Upper lobe of left lung (tissue), 6 donors: ENCODE measurements at places on chromosomes 1 and 21. TPM values are rescaled to one million over a fixed set of nuclear protein-coding genes. Genes with fewer than 3 reads are reported as not detected.
A peak's percentile ranks its signal among the peaks of the same experiment; 100 is the strongest.

Gene TP53BP2
- total RNA-seq = 74.9 TPM

Gene LGR6
- 1.2 TPM for total RNA-seq

Gene KCNE2
- not detected for total RNA-seq

Gene GUCA2B
- not detected for total RNA-seq

Gene TMPRSS2
- total RNA-seq = 131 TPM

- H3K4me3 ChIP-seq = no peak overlapping the region
- H3K4me1 ChIP-seq = peaks cover 5% of the 10 kb centered on the region
- H3K27ac ChIP-seq = no peak overlapping the region
- H3K27me3 ChIP-seq = no peaks in the 10 kb centered on the region
These were observed 141.6 kb upstream of the SLC45A1 start for GRCh38 chr1:8176279-8176678.

GRCh38 chr1:99751877-99752504 lies 14.4 kb downstream of the FRRS1 start:
- no peak overlapping the region for H3K4me3 ChIP-seq
- H3K27me3 ChIP-seq = no peaks in the 10 kb centered on the region
- H3K36me3 ChIP-seq = peaks cover 2% of the 10 kb centered on the region
- no peak for DNase-seq

DNA sequence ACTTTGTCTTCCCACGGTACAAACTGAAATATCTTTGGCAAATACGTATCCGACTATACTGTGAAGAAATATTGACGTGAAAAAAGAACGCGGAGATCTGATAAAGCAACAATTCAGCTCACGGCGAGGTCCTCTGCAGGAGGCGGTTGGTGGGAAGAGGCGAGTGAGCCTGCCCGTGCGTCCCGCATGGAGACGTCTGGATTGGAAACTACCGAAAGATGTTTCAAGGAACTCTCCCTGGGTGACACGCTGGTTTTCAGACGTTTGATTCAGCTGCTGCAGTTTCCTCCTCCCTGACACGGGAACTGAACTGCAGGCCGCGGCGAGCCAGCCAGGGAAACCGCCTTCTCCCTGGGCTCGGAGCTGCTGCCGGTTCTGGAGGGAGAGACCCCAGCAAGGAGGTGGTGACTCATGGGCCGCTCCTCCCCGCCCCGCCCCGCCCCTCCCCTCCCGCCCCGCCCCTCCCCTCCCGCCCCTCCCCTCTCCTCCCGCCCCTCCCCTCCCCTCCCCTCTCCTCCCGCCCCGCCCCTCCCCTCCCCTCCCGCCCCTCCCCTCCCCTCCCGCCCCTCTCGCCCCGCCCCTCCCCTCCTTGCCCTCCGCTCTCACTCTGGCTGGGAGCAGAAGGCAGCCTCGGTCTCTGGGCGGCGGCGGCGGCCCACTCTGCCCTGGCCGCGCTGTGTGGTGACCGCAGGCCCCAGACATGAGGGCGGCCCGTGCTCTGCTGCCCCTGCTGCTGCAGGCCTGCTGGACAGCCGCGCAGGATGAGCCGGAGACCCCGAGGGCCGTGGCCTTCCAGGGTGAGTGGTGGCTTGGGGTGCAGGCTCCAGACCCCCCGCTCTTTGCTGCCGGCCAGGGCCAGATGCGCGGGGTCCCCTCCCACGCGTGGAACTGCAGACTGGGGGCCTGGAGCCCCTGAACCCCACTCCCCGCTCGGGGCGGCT lies at the start of gene COL6A1:
Gene COL6A1 (plus strand): TSS at position 620 of the 941 bp plus-strand sequence. CDS start 81 bp downstream, at position 701.
- peak within 1 kb of the TSS; percentile 83 for H3K4me3 ChIP-seq
- H3K27me3 ChIP-seq = no peaks in the 10 kb centered on the region
- peak; percentile 68 for DNase-seq
- peaks cover 17% of the 10 kb centered on the region for H3K4me1 ChIP-seq

- no peaks in the 10 kb centered on the region for H3K27me3 ChIP-seq
- no peak for DNase-seq
- no peaks in the 10 kb centered on the region for H3K36me3 ChIP-seq
- H3K4me1 ChIP-seq = peaks cover 57% of the 10 kb centered on the region
- H3K4me3 ChIP-seq = peak overlapping the region; percentile 73
These were observed 1.8 kb downstream of the FHL3 start for GRCh38 chr1:38003261-38004250.

DNA sequence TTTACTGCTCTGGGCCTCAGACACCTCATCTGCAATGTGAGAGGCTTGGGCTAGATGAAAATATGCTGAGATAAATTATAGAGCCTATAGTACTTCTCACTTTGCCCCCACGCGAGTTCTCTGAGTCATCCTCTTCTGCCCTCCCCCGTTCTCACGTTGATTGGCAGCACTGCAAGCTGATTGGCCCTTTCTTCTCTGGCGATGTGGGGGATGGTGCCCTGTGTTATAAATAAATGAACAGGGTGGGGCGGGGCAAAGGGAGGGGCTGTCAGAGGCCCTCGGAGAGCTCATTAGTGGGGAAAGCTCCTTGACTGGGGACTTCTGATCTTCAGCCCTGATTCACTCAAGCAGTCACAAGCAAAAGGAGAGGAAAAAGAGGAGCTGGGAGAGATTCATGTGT lies 64.3 kb upstream of the ZC3H12A start:
- H3K4me1 ChIP-seq = no peaks in the 10 kb centered on the region
- H3K27me3 ChIP-seq = no peaks in the 10 kb centered on the region

DNA sequence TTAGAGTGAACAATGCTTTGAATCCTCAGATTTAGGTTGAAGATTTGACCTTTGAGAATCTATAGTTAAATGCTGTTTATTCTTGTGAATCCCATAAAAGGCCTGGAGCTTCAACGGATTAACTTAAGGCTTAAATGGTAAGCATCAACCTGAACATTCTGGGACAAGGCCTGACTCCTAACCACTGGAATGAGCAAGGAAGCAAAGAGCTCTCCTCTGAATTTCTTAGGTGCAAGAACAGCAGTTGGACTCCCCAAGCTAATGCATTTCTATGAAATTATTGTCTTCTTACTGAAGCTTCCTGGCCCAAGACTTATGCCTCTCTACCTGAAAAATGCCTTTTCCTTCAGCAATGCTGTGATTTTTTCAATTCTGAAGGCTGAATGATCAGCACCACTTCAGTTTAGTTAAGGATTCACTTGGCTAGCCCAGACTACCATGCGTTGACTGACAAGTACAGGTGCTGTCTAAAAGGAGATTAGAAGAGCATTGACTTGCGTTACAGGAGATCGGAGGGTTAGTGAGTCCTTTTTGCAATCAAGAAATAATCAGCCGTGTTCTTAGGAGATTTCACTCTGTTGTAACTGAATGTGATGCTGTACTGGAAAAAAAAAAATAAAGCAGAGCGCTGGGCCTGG lies 178.5 kb downstream of the ZC3H11B start:
- H3K27ac ChIP-seq = no peak overlapping the region
- H3K27me3 ChIP-seq = no peaks in the 10 kb centered on the region
- no peaks in the 10 kb centered on the region for H3K36me3 ChIP-seq
- DNase-seq = no peak

DNA sequence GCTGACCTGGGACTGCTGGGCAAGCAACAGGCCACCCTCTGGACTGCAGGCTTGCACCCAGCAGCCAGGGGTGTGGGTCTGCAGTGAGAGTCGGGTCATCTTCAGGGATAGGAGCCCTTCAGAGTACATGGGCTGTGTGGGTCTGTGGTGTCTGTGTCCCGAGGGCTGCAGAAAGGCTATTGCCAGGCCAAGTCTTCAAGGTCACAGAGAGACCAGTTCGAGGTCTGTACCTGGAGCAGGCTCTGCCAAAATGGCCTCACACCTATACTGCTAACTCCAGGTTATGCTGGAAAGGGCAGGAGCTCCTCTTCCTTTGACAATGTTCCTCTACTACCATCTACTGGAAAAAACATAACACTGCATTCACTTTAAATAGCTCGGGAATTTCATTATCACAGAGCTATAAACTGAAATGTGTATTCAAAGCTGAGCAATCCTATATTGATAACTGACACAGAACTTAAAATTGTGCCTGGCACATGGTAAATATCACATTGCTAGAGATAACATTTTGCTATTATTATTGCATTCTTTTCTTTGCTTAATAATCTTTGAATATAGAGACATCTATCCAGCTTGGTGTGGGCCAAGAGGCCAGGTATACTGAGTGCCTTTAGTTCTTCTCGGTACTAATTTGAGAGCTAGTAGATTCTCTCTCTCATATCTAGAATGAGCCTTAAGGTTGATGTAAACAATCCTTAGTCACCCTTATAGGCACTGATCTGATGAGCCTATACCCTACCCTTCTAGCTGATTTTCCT lies 6.9 kb upstream of the DNAH14 start:
- H3K4me3 ChIP-seq = no peak overlapping the region
- H3K36me3 ChIP-seq = no peaks in the 10 kb centered on the region
- no peaks in the 10 kb centered on the region for H3K27me3 ChIP-seq
- no peak for DNase-seq
- no peak overlapping the region for H3K27ac ChIP-seq
- no peaks in the 10 kb centered on the region for H3K4me1 ChIP-seq

DNA sequence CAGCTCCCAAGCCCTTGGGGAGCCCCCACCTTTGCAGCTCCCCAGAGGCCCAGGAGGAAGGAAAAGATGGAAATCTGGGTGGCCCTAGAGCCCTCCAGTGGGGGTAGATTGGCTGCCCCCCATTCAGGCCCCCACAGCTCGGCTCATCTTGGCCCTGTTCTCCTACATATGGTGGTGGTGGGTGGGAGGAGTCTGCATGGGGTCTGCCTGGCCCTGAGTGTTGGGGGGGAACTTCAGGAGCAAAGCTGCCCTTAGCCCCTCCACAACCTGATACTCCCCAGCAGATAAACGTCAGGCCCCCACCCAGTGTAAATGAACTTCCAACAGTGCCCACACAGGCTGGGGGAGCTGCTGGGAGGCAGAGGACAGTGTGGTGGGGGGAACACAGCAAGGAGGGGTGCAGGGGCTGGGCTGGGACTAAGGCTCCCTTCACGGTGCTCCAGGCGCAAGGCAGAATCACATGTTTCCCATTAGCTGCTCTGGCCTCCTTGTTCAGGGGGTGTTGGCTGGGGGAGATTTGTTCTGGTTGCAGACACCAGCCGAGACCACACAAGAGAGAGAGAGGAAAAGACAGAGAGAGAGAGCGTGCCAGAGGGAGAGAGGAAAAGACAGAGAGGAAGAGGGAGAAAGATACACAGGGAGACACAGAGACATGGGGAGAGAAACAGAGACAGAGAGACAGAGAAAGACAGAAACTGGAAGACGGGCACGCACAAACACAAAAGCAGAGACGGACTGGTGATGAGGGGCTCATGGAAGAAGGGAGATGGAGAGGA lies 42.6 kb downstream of the AHDC1 start:
- H3K27me3 ChIP-seq = no peaks in the 10 kb centered on the region
- H3K27ac ChIP-seq = peak overlapping the region; percentile 75
- H3K36me3 ChIP-seq = no peaks in the 10 kb centered on the region
- DNase-seq = no peak
- no peak overlapping the region for H3K4me3 ChIP-seq

DNA sequence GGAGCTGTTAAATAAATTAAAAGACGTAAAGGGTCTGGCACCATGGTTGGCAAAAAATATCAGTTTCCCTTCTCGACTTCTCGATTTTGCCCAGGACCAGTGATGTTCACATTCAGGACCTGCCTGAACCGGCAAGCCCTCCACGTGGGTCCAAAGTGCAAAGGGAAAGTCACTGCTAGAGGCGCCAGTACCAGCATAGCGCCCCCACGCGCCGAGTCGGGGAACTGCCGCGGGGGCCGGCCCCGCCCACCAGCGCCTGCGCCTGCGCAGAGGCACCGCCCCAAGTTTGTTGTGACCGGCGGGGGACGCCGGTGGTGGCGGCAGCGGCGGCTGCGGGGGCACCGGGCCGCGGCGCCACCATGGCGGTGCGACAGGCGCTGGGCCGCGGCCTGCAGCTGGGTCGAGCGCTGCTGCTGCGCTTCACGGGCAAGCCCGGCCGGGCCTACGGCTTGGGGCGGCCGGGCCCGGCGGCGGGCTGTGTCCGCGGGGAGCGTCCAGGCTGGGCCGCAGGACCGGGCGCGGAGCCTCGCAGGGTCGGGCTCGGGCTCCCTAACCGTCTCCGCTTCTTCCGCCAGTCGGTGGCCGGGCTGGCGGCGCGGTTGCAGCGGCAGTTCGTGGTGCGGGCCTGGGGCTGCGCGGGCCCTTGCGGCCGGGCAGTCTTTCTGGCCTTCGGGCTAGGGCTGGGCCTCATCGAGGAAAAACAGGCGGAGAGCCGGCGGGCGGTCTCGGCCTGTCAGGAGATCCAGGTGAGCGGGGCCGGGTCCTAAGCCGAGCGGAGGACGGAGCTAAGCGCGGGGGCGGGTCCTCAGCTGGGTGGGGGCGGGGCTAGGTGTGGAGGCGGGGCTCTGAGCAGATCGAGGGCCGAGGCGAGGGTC lies at the start of gene PINK1:
Gene PINK1 (plus strand): TSS at position 269 of the 875 bp plus-strand sequence. CDS start 91 bp downstream, at position 360.
- peak; percentile 87 for DNase-seq
- peak within 1 kb of the TSS; percentile 97 for H3K4me3 ChIP-seq
- H3K27me3 ChIP-seq = no peaks in the 10 kb centered on the region
- peak within 1 kb of the TSS; percentile 91 for H3K27ac ChIP-seq

GRCh38 chr1:226195144-226195543 lies 8.6 kb upstream of the ACBD3 start:
- no peaks in the 10 kb centered on the region for H3K36me3 ChIP-seq
- H3K27ac ChIP-seq = no peak overlapping the region
- H3K27me3 ChIP-seq = no peaks in the 10 kb centered on the region
- no peaks in the 10 kb centered on the region for H3K4me1 ChIP-seq
